AML-193 (cell line): ENCODE measurements at places on chromosomes 16 and 17.
A peak's percentile ranks its signal among the peaks of the same experiment; 100 is the strongest.

DNA sequence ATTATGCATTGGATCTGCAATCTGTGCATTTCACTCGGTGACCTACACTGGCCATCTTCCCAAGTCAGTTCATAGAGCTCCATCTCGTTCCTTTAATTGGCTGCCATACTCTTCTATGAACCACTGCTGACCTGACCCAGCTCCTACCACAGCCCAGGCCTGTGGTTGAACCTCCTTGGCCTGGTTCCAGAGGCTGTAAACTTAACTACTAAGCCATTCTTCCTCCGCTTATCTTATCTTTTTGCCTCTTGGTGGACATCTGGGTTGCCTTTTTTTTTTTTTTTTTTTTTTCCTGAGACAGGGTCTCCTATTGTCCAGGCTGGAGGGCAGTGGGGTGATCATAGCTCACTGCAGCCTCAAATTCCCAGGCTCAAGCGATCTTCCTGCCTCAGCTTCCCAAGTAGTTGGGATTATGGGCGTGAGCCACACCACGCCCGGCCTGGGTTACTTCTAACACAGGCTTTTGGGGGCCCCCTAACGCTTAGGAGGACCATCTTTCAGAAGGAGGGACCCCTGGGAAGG is 18.3 kb downstream of the COQ7 start:
- no peak for DNase-seq

DNA sequence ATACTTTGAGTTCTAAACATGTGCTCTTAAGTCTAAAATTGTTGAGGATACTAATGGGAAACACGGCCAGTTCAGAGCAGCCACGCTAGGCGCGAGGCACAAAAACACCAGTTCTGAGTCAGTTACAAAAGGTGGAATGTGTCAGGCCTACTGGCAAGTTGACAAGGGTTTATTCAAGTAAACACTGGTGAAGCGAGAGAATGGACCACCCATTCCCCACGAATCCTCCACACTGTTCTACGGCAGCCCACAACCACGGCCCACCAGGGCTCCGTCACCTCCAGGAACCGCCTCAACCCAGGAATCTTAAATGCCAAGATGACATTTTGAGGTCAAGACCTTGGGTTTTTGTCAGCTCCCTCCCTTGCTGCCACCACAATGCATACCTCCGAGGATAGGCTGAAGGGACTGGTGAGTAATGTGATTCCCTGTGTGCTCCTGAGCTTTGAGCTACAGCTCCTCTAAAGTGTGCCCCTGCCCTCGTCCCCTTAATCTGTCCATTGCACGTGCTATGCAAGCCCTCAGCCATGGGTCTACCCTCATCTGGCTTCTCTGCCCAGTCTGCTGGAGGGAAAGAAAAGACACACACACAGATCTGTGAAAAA is 28.5 kb upstream of the TRAP1 start:
- DNase-seq = no peak

DNA sequence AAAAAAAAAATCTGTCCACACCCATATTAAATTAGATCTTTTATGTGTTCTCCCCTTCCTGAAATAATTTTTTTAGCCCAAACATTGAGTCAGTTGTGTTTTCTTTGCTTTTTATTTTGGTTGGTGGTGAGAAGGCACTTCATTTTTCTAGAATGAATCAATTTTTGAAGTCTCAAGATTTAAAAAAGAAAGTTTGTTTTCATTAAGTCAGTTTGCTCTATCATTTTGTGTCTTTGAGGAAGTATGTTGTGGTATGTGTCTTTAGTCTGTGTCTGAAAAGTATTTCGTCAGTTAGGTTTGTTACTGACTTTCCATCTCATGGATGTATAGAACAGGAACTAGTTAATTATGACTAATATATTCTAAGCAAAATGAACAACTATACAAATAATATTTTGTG is 3.8 kb downstream of the IGF2BP1 start:
- peak; percentile 55 for DNase-seq

- no peak for DNase-seq
Measured at GRCh38 chr17:79413611-79414010, 197.2 kb downstream of the RBFOX3 start.

GRCh38 chr17:59845595-59846393 is 46.9 kb downstream of the TUBD1 start:
- no peak for DNase-seq

DNA sequence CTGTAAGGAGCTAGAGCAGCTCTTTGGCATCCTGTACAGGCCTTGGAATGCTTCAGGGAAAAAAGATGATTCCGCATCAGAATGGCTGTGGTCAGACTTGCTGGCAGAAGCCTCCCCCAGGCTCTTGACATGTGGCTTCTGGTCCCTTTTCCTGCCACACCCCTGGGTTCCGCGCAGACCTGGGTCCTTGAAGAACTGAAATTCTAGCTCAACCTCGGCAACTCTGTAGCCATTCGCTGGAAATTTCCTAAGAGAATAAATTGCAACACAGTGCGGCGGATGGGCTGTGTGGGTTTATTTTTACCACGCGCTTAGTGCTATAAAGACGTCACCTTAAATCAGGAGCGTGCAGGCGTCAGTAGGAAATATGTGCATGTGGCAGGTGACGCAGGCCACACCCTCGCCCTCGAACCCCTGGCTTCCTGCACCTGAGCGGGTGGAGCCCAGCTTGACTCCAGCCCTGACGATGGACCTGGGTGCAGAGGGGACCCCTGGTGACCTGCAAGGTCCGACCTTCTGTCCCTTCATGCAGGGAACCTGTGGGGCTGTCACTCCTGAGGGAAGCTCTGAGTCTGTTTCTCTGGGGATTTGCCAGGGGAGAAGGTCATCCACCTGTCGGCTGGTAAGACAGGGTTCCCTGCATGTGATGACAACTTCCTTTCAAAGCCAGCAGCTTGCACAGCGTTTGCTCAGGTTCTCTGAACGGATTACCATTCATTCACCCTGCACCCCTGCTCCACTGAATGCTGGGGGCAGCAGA is 46.3 kb downstream of the METRNL start:
- DNase-seq = no peak

GRCh38 chr17:15239491-15239890 is 25.6 kb downstream of the PMP22 start:
- no peak for DNase-seq

- DNase-seq = no peak
Measured at GRCh38 chr17:64787921-64788271, 125.8 kb upstream of the SMURF2 start.

DNA sequence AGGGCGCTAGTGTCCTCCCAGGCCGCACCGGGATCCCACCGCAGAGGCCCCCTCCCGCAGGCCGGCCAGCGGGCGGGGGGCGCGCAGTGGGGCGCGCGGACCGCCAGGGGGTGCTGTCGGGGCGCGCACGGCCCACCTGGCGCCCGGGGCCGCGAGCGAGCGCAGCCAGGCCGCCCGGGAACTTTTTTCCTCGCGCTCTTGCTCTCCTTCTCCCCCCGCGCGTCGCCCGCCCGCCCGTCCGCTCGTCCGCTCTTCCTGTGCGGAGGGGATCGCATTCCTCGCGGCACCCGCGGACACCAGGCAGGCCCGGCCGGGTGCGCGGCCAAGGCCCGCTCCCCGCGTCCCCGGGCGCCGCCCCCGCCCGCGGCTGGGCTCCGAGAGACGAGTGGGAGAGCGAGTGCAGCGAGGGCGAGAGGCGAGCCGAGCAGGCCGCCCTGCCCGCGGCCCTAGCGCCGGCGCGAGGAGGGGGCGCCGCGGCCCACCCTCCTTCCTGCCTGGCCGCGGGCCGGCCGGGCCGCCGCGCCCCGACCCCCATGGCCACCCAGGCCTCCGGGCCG is at the start of gene RAI1:
TSS of gene RAI1 (plus strand) at position 272 of the 557 bp plus-strand sequence. CDS start 111,491 bp downstream, outside the sequence.
- peak; percentile 22 for DNase-seq

GRCh38 chr16:57104706-57105105 is 12.3 kb downstream of the CPNE2 start:
- no peak for DNase-seq

DNA sequence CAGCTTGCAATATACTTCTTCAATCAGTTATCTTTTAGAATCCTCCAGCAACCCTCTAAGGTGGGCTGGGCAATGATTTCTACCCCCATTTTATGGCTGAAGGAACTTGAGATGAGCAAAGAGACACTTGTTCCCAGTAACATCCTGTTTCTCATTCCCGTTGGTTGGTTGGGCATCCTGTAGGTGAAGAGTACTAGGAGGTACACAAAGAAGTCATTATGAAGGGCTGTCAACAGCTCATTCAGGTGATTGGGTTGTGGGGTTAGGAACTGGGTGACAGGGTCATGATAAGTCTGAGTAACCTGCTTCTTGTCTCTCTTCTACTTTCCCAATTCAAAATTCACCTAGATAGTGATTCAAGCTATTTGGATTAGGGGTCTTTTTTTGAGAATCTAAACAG is 76.5 kb downstream of the MMD start:
- no peak for DNase-seq
